ENCODE measurements at places on chromosomes 16 and 17.

- no peak for DNase-seq
Observed at GRCh38 chr16:4593086-4593485, 21.6 kb downstream of the UBALD1 start.

- no peak for DNase-seq
Observed at GRCh38 chr16:66369055-66369592, 2.6 kb downstream of the CDH5 start.

DNA sequence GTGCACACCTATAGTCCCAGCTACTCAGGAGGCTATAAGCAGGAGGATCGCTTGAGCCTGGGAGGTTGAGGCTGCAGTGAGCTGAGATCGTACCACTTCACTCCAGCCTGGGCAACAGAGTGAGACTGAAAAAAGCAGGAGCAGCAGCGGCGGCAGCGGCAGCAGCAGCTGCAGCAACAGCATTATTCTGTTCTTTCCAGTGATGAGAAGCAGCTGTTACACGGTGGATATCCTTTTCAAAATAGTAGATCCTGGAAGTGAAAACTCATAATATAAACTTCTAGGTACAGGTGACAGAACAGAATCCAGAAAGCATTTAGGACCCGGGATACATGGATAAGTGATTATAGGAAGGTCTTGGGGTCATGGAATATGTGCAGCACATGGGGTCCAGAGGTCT is 17.8 kb upstream of the HNF1B start:
- no peak for DNase-seq

DNA sequence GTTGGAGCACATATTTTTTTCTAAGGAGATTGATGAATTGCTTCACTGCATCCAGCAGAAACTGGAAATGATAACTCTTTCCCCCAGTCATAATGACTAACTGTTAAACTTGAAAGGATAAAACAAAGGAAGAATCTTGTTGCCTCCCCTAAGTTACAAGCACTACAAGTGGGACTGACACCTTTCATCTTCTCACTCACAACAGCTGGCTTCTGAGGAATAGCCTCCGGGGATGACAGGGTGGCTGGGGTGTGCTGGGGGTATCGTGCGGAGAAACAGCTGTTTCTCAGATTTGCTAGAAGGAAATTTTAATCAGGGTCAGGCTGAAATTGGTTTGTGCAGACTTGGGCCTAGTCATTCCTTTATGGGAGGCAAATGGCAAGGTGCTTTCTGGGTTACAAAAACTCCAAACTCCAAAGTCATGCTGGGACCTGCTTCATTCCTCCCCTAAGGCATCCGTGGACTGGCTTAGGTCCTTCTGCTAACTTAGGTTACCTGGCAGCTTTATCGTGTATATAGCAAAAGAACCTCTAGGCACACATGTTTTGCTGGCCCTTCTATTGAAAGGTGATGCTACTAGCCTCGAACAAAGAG is 557.2 kb downstream of the TOX3 start:
- DNase-seq = no peak

Measured in stimulated activated CD8-positive, alpha-beta memory T cell treated with anti-CD3 and anti-CD28 coated beads, Interleukin-7, amount 100 ng/mL, for 24 hours (primary cell).